ENCODE measurements at places on chromosomes 4 and X. TPM values are rescaled to one million over a fixed set of nuclear protein-coding genes. Genes with fewer than 3 reads are reported as not detected.

DNA sequence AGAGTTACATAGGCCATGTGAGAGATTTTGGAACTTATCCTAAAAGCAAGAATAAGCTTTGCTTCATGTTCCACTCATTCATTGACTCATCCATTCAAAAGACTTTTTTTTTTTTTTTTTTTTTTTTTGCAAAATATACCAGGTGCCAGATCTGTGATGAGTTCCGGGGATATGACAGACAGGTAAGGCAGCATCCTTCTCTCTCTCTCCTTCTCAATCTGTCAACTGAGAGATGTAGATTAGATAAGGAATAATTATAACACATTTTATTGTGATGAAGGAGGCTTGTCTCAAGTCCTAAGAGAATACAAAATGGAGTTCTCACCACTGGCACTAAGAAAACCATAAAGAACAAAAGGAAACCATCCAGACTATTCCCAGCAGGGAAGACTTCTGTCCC, 190.2 kb upstream of the CPEB2 start:
- DNase-seq = no peak

DNA sequence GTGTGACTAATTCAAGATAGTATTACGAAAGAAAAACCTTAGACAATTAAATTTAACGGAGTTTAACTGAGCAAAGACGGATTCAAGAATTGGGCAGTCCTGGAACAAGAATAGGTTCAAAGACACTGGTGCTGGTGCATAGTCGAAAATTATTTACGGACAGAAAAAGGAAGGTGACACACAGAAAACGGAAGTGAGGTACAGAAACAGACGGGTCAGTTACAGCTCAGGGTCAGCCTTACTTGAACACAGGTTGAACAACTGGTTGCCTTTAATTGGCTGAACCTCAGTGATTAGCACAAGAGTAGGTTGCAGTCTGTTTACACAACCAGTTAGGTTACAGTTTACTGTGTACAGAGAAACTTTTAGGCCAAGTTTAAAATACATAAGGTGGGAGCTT, 31.5 kb downstream of the KLHL8 start:
- no peak for DNase-seq

- no peak for DNase-seq
Measured at GRCh38 chr4:70874268-70875156, 27.7 kb upstream of the MOB1B start.

DNA sequence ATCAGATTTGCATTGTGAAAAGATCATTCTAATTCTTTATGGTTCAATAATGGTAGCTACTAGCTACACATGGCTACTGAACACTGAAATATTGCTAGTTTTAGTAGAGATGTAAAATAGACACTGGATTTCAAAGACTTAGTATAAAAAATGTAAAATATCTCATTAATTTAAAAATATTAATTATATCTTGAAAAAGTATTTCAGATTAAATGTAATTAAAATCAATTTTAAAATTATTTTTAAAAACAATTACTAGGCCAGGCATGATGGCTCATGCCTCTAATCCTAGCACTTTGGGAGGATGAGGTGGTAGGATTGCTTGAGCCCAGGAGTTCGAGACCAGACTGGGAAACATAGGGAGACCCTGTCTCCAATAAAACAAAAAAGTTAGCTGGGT, 20.4 kb upstream of the TLR2 start:
- no peak for DNase-seq

DNA sequence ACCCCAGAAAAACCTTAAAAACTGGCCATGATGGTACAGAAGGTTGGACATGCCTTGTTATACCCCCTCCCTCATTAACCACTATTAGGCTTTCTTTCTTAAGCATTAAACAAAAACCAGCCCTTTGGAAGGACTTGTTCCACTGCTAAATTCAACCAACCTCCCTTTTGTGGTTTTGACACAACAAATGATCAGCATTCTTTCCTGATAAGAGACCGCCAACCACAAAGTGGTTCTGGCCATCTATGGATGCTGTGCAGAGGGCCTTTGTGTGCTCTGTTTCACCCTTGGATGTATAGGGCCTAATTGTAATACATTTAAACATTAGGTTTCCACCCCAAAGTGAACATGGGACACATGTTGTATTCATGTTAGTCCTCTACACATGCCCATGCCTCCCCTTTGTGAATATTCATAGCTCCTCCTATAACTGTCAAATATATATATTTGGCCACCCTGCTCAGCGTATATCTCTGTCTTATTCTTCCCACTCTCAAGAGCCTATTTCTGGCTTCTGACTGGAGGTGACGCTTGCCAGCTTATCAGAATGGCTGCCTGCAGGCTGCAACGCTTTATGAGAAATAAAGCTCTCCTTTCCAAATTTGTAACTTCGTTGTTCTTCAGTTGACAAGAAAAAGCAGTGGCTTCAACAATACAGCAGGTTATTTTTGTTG, 126.6 kb downstream of the NPNT start:
- no peak for DNase-seq

GRCh38 chr4:163378661-163379060, 35.0 kb downstream of the NPY5R start:
- DNase-seq = no peak

- DNase-seq = no peak
Measured at GRCh38 chrX:49910344-49910743, 12.1 kb upstream of the CLCN5 start.

- no peak for DNase-seq
Measured at GRCh38 chr4:62135565-62136156, 935.5 kb downstream of the ADGRL3 start.

F11 gene
- total RNA-seq = not detected

SOD3 gene
- total RNA-seq = 280 TPM

PLP1 gene
- total RNA-seq = 8.8 TPM

INTS6L gene
- 14.7 TPM for total RNA-seq

SLC26A1 gene
- 2.9 TPM for total RNA-seq

ZDHHC15 gene
- 3.4 TPM for total RNA-seq

KCNIP4 gene
- total RNA-seq = not detected

CCNA2 gene
- total RNA-seq = 5.4 TPM

UGT2A3 gene
- total RNA-seq = not detected

Data from vagina (tissue), 2 donors.